ENCODE measurements at places on chromosomes 16 and 17.

DNA sequence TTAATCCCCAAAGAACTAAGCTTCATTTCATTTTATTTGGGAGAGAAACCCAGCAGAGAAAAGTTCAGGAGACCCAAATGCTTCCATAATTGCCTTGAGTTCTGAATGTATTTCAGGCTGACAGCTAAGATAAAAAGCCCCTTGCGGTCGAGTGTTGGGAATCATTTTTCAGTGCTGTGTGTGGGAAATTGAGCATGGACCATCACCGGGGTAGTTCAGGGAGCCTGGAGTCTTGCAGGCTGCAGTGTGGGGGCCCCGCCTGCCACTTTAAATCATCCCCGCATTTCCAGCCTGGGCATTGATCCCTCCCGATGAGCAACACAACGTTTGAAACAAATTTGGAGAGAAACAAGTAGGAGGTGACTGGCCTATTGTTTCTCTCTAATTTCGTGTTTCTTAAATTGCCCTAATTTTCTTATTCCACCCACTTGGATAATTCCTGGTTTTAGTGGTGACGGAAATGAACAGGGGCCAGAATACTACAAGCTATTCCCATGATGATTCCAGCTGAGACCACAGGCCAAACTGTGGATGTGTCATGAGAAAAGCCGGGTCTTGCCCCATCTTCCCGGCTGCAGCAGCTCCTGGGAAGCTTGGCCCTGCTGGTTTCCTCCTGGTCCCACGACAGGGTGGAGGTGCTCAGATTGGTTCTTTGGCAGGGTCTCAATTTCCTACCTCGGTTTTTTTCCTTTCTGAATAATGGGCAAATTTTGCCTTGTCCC, 75.1 kb downstream of the FOXL1 start:
- ATAC-seq, result no peak

- no peak for ATAC-seq
Measured at GRCh38 chr16:81843243-81843582, 64.1 kb downstream of the PLCG2 start.

GRCh38 chr17:72618001-72618509, 474.4 kb downstream of the SLC39A11 start:
- ATAC-seq, result peak; percentile 88

- ATAC-seq, result no peak
Measured at GRCh38 chr17:68843522-68843921, 111.7 kb downstream of the ABCA8 start.

DNA sequence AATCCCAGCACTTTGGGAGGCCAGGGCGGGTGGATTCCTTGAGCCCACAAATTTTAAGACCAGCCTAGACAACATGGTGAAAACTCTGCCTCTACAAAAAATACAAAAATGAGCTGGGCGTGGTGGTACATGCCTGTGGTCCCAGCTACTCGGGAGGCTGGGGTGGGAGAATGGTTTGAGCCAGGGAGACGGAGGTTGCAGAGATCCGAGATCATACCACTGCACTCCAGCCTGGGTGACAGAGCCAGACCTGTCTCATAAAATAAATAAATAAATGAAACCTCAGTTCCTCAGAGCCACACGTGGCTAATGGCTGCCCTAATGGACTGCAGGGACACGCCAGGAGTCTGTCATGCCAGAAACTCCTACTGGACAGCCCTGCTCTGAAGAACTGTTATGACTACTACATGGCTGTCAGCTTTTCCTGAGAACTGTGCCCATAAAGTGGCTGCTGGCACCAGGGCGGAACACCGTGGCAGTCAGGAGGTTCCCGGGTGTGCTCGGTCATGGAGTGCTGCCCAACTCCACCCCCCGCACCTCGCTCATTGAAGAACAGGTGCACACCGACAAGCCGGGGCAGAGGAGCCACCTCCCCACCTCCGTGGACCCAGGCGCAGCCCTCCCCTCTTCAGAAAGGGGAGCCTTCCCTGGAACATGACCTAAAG, 4.3 kb downstream of the TMEM11 start:
- no peak for ATAC-seq

DNA sequence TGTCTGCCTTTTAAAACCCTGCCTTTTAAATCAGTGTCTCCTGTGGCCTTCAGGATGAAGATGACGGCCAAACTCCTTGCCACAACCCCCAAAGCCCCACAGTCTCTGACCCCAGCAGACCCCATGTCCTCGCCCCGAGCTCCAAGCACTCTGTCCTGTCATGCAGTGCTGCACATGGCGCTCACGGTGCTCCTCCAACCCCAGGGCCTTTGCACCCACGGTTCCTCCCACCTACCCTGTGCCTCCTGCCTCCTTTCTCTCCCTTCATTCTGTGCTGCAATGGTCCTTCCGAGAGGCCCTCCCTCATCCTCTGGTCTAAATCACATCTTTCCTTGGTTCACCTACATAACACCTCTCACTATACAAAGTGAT, 235.3 kb downstream of the KATNIP start:
- no peak for ATAC-seq

- ATAC-seq, result peak; percentile 93
Measured at GRCh38 chr16:66521951-66522771, 27.8 kb downstream of the TK2 start.

- ATAC-seq, result no peak
Measured at GRCh38 chr16:13453325-13453724, 466.6 kb upstream of the ERCC4 start.

- peak; percentile 40 for ATAC-seq
Measured at GRCh38 chr17:43418441-43419374, 19.9 kb downstream of the ARL4D start.

- ATAC-seq, result no peak
Measured at GRCh38 chr17:45164734-45165269, 3.1 kb downstream of the HEXIM2 start.

GRCh38 chr17:17021194-17021863, 20.9 kb upstream of the MPRIP start:
- no peak for ATAC-seq

- ATAC-seq, result peak; percentile 33
Measured at GRCh38 chr17:37488009-37488604, 1.6 kb upstream of the DUSP14 start.

GRCh38 chr17:75688209-75688825, 21.2 kb downstream of the SAP30BP start:
- ATAC-seq, result no peak

DNA sequence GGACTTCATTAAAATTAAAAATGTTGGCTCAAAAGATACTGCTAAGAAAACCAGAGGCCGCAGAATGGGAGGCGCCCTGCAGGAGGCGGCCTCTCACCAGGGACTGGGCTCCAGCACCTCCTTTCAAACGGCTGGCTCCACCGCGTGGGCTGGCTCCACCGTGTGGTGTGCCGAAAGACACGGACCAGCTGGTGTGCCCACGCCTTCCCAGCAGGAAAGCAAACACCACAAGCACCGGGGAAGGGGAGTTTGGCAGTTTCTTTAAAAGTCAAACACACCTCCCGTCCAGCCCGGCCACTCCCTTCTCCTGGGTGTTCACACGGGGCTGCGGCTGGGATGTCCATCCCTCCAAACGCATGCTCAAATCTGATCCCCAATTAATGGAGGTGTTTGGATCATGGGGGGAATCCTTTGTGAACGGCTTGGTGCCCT, 13.9 kb downstream of the HAGH start:
- peak; percentile 96 for ATAC-seq

DNA sequence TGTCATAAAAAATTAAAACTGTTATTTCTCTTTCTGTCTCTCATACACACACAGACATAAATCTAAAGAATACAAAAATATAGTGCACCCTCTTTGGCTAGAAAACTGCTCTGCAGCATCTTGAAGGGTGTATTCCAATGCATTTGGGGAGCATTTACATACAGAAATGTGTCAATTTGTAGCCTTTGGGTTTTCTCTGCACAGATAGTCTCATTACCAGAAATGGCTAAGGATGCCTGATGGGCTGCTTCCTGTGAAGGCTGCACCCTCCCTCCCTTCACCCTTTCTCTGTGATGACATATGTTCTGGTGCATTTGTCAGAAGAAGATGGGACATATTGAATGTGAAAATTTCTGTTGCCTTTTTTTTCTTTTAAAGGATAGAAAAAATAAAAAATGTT, 1239.3 kb downstream of the CDH11 start:
- no peak for ATAC-seq

DNA sequence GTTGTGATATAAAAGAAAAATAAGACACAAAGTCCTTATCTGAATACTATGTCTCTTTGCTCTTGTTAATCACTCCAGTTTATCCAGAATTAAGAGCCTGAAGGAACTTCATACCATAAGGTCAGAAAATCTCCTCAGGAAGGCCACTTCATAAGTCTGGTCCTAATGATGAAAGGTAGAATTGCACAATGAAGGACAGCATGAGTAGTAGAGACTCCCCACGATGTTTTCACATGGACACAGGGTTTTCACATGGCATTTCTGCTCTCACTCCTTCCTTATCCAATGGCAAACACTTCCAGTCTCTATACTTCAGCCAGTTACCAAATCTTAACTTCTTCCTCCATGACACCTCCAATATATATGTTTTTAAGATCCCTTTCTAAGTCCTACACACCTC, 10.2 kb upstream of the C17orf78 start:
- ATAC-seq, result no peak

GRCh38 chr17:75571197-75571884, 16.3 kb upstream of the MYO15B start:
- ATAC-seq, result peak; percentile 29

GRCh38 chr16:50372611-50373344, 4.0 kb upstream of the BRD7 start:
- ATAC-seq, result peak; percentile 15

DNA sequence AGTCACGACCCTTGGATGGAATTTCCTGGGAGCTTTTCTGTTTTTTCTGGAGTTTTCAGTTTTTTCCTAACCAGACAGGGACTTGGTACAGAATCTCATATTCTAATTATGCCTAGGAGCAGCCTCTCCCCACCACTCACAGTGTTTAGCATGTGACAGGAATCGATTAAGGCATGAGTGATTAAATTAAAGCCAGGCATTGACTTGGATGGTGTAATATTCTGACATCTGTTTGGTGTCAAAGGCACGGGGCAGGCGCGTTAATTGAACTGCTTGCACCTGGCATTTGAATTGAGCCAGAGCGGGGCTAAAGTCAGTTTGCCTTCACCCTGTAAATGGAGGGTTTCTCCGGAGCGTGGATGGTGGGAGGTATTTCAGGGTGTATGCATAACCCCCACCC, 11.9 kb downstream of the MAPT start:
- no peak for ATAC-seq
